ENCODE measurements at places on chromosomes 16 and 17.

GRCh38 chr16:77899416-77899815 is 111.1 kb downstream of the VAT1L start:
- no peak for DNase-seq

- no peak for DNase-seq
Observed at GRCh38 chr16:28162326-28162877, 49.4 kb downstream of the XPO6 start.

GRCh38 chr17:70446446-70446845 is 277.1 kb downstream of the KCNJ2 start:
- DNase-seq: no peak

- no peak for DNase-seq
Observed at GRCh38 chr17:79532107-79532790, 78.6 kb downstream of the RBFOX3 start.

GRCh38 chr16:30349675-30350074 is 5.4 kb downstream of the CD2BP2 start:
- no peak for DNase-seq

DNA sequence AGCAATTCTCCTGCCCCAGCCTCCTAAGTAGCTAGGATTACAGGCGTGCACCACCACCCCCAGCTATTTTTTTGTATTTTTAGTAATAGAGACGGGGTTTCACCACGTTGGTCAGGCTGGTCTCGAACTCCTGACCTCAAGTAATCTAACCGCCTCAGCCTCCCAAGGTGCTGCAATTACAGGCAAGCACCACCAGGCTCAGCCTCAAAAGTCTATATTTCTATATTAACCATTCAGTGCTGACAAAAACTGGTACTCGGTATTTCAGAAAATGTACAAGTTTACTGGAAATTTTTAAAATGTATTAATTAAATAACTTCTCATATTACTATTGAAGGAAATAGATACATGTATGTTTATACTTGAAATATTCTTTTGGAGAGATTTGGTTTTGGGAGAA is 1.4 kb upstream of the HEXD start:
- peak; percentile 8 for DNase-seq

- DNase-seq: no peak
Observed at GRCh38 chr17:56392321-56392720, 201.2 kb upstream of the NOG start.

DNA sequence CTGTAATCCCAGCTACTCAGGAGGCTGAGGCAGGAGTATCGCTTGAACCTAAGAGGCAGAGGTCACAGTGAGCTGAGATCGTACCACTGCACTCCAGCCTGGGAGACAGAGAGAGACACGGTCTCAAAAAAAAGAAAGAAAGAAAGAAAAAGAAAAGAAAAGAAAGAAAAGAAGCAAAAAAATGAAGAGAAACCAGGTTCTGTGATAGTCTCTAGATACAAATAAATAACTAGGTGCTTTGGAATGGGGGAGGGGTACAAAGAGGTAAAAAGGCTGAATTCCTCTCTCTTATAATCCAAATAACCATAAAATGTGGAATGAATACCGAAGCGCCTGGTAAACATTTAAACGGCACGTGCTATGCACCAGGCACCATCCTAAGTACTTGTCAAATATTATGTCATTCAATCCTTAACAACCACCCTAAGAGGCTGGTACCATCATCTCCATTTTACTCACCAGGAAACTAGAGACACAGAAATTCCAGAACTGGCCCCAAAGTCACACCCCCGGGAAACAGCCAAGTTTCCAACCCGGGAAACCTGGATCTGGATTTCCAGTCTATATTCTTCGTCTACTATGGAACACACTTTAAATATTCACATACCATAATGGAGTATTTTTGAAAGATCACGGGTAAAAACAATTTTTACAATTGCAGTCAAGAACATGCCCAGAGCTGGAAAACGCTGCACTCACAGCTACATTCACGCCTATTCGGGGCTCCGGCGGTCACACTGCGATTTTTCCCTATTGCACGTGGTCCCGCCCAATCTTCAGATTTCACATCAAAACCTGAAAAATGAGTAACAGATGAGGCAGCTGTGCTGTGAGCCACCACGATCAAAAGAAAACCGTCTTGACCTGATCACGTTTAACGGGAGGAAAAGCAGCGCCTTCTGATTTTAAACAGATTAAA is 10.5 kb downstream of the NXN start:
- DNase-seq: no peak
